NB4 (cell line): ENCODE measurements at places on chromosomes 7 and 10.

DNA sequence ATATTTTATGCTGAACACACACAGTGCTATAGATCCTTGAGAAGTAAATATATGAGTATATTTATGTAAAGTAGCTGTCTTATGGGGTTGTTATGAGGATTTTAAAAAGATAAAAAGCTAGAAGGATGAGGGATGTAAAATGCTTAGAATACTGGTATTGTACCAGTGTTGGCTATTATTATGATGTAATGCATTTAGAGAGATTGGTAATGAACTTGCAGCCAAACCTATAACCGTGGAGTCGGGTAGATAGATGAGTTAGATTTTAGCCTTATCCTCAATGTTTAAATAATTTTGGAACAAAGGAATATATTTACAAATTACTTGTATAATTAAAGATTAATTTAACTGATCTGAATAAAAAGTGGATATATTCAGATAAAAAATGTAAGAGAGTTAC is 99.3 kb downstream of the SEC23IP start:
- DNase-seq, result no peak

DNA sequence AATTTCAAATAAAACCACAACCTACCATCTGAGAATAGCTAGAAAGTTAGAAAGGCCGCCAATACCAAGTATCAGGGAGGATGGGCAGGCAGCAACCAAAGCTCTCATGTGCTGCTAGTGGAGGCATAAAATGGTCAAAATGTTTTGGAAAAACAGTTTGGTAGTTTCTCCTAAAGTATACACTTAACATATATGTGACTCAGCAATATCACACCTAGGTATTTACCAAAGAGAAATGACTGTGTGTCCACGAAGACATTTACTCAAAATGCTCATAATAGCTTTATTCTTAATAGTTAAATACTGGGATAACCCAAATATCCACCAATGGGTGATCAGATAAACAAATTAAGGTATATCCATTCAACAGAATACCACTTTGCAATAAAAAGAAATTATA is 14.3 kb downstream of the RHEB start:
- DNase-seq, result no peak

GRCh38 chr7:87528730-87529129 is 53.2 kb upstream of the ABCB4 start:
- no peak for DNase-seq

DNA sequence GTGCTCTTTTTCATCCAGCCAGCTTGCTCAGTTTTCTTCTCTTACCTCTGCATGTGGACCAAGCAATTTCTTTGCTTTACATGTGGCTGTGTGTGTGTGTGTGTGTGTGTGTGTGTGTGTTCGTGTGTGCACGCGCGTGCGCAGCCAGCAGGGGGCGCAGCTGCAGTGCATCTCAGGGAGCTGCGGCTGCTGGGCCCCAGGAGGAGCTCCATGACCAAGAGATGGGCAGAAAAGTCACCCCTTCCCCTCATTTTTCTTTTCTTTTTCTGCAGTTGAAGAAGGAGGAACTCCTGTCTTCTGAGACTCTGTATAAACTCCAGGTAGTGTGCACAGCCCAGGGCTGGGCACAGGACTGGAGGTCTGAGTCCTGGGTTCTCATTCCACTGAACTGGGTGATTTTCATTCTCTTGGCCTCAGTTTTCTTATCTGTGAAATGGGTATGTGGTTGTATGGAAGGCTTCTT is 41.8 kb downstream of the BLNK start:
- DNase-seq, result peak; percentile 81

DNA sequence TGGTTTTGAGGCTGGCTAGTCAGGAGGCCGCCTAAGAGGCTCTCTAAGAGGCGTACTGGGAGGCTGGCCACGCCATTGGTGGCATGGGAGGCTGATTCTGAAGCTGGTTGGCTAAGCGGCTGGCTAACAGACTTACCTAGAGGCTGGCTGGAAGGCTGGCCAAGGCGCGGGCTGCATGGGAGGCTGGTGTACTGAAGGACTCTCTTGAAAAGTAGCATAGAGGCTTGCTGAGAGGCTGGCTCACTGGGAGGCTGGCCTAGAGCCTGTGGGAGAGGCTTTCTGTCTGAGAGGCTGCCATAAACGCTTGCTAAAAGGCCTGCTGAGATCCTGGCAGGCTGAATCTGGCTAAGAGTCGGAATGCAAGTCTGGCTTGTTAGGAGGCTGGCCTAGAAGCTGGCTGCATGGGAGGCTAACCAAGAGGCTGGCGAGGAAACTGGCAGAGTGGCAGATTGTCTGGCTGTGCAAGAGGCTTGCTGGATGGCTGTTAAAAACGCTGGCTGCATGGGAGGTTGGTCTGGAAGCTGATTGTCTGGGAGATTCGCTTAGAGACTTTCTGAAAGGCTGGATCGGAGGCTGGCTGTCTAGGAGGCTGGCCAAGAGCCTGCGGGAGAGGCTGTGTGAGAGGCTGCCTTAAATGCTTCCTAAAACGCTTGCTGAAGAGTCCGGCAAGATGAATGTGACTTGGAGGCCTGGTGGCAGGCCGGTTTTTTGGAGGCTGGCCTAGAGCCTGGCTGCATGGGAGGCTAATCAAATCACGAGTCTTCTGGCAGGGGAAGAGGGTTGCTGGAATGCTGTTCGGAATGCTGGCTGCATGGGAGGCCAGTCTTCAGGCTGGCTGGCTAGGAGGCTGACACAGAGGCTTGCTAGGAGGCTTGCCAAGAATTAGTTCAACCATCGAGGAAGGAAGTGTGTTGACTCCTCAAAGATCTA is 134.2 kb downstream of the OR13A1 start:
- no peak for DNase-seq

DNA sequence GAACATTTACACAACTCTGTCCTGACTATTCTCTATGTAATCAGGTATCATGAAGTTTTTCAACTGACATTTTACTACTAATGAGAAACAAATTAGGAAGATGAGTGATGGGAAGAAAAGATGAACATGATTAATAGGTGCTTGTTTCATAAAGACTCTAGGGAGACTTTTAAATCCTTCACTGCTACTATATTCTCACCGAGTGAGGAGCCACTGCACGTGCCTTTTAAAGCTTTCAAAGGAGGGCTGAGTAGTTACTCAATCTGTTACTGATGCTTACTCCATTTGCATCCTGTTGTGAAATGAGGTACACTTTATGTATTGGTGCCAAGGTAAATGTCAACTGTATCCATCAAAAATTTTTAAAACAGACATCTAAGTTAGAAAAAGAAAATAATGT is 1.3 kb upstream of the COMMD3 start:
- peak; percentile 37 for DNase-seq

DNA sequence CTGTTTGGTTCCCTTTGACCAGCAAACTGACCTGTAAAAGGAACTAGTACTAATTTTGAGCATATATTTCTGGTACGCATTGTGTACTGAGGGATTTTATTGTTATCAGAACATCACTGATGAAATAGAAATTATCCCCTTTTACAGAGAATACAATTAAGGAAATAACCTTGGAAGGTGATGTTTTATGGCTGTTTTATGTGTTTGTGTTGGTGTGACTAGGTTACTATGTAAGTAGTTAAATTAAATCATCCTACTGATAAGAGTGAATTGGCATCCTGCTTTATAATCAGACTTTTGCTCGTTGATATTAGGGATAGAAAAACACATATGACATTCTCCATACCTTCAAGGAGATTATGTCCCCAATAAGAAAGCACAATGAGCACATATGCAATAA is 596.6 kb downstream of the SORCS3 start:
- no peak for DNase-seq

GRCh38 chr7:136698977-136699376 is 169.5 kb upstream of the CHRM2 start:
- DNase-seq, result no peak

DNA sequence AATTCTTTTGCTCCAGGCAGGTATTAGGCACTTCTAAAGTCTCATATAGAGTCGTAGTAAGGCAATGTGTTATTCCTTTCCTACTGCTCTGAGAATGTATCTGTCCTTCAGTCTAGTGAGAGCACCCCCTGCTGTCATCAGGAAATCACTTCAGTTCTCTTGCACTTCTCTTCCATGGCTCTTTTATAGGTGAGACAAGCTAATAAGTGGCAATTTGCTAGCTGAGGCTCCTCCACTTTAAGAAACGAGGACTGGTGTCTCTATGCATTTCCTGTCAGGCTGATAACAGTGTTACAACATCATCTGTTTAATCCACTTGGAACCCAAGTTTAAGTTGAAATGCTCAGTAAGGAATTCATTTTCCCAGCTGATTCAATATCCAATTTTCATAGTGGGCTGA is 350.6 kb downstream of the TFEC start:
- peak; percentile 57 for DNase-seq

GRCh38 chr10:86073199-86073977 is 293.2 kb downstream of the GRID1 start:
- no peak for DNase-seq

DNA sequence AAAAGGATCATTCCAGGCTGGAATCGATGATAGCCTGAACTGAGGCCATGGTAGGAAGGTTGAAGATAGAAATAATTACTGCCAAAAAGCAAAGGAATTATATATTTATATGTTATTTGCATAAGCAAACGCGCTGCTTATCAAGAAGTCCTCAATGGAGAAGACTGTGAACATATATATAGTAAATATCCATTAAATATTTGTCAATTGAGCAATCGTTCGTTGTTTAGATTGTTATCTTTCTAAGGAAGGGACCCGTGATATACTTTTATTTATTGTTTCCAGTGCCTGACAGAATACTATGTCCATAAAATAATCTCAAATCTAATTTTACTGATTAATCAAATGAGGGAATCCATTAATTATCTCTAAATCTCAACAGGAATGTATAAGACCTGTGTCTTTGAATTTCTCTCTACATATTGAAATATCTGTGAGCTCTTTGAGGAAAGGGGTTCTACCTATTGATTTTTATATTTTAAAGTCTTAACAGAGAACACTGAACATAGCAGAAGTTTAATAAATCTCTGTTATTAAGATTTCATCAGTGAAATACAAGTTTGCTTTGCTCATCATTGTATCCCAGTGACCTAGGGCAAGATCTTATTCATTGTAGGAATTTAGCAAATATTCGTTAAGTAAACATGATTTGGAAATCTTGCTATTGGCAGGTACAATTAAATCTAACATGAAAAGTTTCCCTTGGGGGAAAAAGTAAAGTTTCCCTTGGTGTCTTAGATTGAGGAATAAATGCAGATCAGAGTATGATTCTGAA is 12.0 kb upstream of the HERC4 start:
- DNase-seq, result no peak

- DNase-seq, result peak; percentile 65
Observed at GRCh38 chr7:106126170-106126938, 14.2 kb upstream of the SYPL1 start.

- DNase-seq, result no peak
Observed at GRCh38 chr7:28724563-28724962, 233.6 kb downstream of the TRIL start.

DNA sequence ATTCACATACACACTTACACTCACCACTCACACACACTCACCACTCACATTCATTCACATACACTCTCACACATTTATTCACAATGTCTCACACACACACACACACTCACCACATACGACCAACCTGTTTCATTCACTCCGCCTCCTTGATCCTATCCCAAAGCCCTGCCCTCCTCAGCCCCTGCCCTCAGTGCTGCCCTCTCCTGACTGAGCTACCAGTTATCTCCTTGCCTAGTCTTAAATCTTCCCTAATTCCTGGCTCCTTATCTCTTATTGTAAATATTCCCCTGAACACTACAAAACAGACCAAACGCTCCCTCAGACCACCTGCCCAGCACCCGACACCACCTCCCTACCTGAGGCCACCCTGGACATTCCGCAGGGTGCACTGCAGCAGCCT is 26.1 kb upstream of the C10orf120 start:
- no peak for DNase-seq

- DNase-seq, result no peak
Observed at GRCh38 chr7:9453521-9453920, 1020.1 kb downstream of the NXPH1 start.

DNA sequence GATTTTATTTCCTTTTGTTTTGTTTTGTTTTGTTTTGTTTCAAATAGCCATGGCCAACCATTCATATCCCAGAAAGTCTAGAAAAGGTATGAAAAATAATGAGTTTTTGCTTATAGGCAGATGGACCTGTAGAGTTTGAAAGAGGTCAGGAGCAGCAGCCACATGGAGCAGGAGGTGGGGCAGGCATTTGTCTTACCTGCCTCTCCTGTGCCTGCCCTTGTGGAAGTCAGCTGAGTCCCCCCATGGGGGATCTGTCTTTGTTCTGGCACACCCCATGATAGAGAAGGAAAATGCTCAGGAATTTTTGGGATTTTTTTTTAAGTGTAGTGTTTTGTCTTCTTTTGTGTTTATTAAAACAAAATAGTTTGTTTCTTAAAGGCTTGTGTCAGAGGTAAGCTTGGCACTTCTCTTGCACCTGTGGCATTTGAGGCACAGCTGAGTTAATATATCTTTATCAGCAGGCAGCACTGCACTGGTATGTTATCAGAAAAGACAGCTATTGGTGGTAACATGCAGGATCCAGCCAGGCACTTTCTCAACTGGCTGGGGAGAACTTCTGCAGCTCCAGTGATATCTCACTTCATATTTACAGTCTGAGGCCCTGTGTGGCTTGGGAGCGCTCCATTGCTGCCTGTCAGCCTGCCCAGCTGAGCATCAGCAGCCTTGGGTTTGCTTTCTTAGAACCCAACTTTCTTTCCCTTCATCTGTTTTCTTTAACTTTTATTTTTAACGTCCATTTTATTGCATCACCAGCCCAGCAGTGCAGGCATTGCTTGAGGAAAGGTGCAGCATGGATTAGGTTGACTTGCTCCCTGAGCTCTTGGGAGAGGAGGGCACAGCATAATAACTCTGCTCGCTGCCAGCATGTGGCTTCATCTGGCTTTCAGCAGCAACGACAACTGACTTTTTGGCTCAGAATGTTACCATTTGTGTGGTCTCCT is 44.4 kb downstream of the LRRC4 start:
- no peak for DNase-seq

- DNase-seq, result no peak
Observed at GRCh38 chr10:110355922-110356627, 51.4 kb upstream of the SMNDC1 start.

DNA sequence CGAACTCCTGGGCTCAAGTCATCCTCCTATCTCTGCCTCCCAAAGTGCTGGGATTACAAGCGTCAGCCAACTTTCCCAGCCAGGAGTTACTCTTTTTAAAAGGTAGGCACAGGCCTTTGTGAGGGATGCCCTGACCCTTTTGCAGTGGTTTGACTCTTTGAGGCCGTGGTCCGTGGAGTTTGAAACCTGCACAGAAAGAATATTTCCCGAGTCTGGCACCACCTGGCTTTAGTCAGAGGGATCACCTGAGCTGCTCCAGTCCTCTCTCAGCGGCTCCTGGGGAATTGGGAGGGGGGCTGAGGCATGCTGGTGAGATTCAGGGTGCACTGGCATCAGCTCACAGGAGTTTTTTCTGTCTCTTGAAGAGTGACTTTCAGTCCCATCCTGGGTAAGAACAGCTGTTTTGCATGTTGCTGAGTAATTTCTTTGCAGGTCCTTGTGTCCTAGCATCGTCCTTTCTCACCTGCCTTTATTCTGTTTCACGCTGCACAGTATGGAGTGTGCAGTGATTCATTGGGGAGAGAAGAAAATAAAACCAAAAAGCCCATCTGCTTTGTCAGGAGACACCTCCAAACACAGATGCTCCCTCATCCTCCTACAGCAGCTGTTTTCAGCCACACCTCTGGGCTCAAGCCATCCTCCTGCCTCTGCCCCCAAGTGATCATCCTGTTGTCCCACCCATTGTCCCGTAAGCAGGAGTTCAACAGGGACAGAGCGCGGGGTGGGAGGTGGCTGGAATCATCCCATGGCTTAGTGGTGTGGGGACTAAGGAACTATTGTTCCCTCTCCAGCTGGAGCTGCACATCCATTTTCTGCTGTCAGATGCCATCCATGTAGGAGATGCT is 284.7 kb downstream of the CAMK1D start:
- DNase-seq, result no peak

GRCh38 chr10:132715776-132716680 is 69.9 kb downstream of the NKX6-2 start:
- no peak for DNase-seq

GRCh38 chr7:31111109-31111451 is 59.0 kb downstream of the ADCYAP1R1 start:
- no peak for DNase-seq
